NCI-H526 (cell line): ENCODE measurements at places on chromosomes 7 and 10.

DNA sequence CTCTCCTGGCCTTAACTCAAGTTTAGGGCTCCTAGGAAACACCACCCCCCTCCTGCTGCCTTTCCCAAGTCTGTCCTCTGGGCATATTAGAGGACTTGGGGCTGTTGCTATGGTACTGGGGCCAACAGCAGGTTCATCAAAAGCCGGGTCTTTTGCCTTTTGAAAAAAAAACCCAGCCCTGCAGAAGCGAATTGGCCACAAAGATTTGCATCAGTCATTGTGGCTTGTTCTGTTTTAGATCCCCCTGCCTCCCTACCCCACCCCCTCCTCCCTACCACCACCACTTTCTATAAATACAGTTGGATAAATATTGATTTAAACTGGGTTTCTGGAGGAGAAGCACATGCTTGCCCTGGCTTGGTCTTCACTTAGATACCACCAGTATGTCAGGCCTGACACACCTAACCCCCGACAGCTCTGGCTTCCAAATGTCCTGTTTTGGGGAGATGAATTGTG lies 7.0 kb downstream of the MXI1 start:
- peak; percentile 73 for DNase-seq

DNA sequence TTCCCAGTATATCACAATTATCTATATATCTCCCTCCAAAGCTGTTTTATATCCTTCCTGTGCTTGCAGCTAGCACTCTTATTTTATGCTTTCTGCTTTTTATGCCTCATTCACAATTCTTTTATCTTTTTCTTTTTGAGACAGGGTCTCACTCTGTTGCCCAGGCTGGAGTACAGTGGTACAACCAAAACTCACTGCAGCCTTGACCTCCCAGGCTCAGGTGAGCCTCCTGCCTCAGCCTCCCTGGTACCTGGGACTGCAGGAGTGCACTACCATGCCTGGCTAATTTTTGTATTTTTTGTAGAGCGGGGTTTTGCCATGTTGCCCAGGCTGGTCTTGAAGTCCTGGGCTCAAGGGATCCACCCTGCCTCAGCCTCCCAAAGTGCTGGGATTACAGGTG lies 5.7 kb downstream of the C7orf25 start:
- no peak for DNase-seq

- DNase-seq = no peak
These were observed 199.2 kb downstream of the AHR start for GRCh38 chr7:17497549-17498167.

DNA sequence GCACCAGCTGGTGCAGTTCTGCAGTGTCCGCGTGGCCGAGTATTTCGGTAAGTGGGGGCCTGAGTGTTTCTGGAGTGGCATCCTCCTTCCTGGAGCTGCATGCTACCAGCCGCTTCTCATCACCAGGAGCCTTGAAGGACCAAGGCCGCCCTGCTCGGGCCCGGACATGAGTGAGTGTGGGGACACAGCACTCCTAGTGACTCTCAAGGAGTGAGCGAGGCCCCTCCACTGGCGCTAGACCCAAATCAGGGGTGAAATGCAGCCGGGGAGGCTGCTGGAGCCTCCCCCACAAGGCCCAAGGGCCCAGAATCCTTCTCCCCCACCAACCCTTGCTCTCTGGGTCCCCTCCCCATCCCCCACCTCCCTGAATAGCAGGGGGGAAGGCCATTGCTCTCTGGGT lies 48.0 kb downstream of the CAMK2B start:
- DNase-seq = no peak

DNA sequence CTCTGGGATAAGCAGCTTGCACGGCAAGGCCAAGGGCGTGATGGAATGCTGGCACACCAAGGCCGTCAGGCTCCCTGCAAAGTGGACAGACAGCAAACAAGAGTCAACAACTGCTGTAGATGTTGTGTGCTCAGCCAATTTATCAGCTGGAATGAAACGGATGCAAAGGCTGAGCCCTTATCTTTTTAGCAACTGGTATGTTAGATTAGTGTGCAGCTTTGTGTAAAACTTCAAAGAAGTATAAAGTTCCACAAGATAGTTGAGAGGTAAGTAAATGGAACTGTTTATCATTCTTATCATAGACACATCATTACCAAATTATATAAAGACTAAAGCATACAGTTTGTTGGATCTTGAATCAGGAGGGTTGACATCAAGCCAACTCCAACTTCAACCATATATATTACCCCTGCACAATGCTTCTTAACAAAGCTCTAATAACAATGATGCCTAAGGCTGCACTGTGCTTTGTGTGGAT lies 289.0 kb downstream of the TNS3 start:
- DNase-seq = no peak

GRCh38 chr10:27138277-27138676 lies 15.9 kb downstream of the YME1L1 start:
- DNase-seq = no peak

DNA sequence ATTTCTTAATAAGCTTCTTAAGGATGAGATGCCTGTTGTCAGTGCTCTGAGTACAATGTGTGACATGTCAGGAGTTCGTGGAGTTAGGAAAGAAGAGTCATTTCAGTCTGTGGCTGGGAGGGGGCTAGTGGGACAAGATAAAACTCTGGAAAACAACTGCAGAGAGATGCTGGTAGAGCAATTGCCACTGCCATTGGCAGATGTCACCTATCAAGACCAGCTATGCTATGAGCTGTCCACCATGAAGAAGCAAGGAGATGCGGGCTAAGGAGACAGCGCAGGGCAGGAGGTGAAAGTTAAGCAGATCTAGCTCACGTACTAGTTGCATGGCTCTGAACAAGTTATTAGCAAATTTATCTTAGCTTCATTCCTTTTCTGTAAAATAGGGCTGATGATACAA lies 756.7 kb downstream of the KCNMA1 start:
- no peak for DNase-seq

- DNase-seq = no peak
These were observed 131.9 kb upstream of the PCGF5 start for GRCh38 chr10:91088300-91089140.
